ENCODE measurements at places on chromosomes 7 and 10.

GRCh38 chr7:139580435-139580834 lies 57.0 kb downstream of the CLEC2L start:
- DNase-seq: no peak

GRCh38 chr7:137960020-137960419 lies 41.9 kb downstream of the CREB3L2 start:
- DNase-seq: no peak

DNA sequence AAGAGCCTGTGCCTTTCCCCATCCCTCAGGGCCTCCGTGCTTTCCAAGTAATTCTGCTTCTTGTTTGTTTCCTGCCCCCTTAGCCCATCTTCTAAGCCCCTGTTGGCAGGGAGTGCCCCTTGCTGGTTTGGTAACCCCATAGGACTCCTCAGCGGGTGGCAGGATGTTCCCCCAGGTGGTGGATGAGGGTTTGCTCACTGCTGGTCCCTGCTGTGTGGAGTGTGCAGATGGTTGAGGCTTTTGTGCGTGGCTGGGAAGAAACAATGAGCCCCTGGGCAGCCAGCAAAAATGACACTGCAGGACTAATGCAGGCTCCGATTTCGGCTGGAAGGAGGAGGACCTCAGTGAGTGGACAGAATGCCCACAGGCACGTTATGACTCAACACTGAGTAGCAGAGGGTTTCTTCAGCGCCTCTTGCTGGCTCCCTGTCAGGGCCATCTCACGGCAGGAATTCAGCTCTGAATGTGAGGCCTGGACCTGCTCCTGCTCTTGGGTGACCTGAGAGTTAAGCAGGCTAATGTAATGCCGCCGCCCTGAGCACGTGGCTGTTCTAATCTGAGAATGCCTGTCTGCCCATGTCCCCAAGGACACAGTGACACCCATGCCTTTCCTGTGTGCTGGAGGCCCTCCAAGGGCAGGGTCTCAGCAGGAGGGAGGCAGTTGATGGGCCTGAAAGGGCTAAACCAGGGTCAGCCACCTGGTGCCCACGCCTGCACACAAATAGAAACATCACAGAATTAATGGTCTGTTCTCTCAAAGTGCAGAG lies 16.6 kb downstream of the BAG3 start:
- peak; percentile 83 for DNase-seq

GRCh38 chr10:106410331-106410730 lies 754.2 kb downstream of the SORCS1 start:
- no peak for DNase-seq

DNA sequence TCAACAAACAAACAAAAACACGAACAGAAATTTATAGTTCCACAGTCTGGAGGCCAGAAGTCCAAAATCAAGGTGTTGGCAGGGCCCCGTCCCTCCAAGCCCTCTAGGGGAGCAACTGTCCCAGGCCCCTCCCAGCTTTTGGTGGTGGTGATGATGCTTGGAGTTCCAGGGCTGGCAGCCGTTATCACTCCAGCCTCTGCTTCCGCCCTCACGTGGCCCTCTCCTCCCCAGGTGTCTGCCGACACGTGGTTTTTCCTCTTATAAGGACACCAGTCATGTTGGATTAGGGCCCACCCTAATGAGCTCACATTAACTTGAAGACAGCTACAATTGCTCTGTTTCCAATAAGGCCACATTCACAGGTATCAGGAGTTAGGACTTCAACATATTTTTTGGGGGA lies 49.7 kb downstream of the MICALL2 start:
- DNase-seq: no peak

- no peak for DNase-seq
Measured at GRCh38 chr7:3380034-3380433, 79.0 kb downstream of the SDK1 start.

GRCh38 chr7:158111049-158111751 lies 476.4 kb downstream of the PTPRN2 start:
- no peak for DNase-seq

- DNase-seq: no peak
Measured at GRCh38 chr7:77479536-77480088, 57.5 kb upstream of the PTPN12 start.

GRCh38 chr10:43195557-43195956 lies 57.3 kb downstream of the CSGALNACT2 start:
- DNase-seq: peak; percentile 5

DNA sequence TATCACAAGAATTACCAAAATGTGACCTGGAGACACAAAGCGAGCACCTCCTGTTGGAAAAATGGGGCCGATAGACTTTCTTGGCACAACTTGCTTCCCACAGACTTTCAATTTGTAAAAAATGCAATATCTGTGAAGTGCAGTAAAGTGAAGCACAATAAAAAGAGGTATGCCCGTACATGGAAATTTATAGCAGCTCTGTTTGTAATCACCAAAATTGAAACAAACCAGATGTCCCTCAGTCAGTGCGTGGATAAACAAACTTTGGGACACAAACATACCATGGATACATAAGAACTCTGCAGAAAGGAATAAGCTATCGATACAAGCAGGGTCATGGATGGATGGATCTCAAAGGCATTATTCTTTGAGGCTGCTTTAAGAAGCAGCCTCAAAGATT lies 33.6 kb downstream of the ARID5B start:
- DNase-seq: no peak

GRCh38 chr10:6014241-6014761 lies 37.0 kb upstream of the IL15RA start:
- peak; percentile 74 for DNase-seq

- DNase-seq: no peak
Measured at GRCh38 chr10:1120306-1120705, 64.1 kb downstream of the WDR37 start.

DNA sequence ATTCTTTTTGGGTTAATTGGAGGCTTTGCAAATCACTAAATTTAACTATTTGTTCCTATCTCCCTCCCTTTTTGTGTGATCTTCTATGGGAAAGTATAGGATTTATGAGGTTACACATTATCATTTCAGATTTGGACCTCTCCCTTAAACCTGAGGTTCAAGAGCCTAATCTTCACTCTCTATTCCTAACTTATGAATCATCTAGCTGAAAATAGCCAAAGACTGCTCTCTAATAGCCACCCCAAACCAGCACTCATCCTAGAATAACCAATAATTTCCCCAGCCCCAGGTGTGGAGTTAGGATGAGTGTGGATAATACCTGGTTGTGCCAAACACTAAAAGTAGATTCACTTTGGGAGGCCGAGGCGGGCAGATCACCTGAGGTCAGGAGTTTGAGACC lies 499.2 kb downstream of the GFRA1 start:
- DNase-seq: no peak

DNA sequence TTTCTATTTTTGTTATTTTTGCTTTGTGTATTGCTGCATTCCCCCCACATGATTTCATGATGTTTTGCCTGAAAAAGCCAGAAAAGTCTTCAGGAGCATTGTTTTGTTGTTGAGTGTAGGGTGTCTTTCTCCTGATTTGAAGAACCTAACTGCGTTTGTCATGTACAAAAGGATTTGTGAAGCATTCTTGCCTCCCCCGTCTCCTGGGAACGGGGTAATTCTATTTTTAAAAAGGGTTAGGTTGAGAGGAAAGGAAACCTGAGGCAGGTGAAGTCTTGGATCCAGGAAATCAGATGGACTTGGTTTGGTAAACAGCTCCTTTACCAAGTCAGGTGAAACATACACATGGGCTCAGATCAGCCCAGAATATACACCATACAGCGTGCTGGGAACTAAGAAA lies 26.0 kb upstream of the BTBD16 start:
- no peak for DNase-seq

GRCh38 chr7:85840554-85840953 lies 653.7 kb upstream of the SEMA3D start:
- no peak for DNase-seq

- DNase-seq: no peak
Measured at GRCh38 chr10:96856317-96856716, 24.2 kb downstream of the LCOR start.

- DNase-seq: no peak
Measured at GRCh38 chr7:157633465-157634185, 296.8 kb downstream of the DNAJB6 start.

Data from mucosa of gallbladder (tissue), 1 donor.